ENCODE measurements at places on chromosomes 2 and 18. TPM values are rescaled to one million over a fixed set of nuclear protein-coding genes. Genes with fewer than 3 reads are reported as not detected.

PLB1 gene
- total RNA-seq = 0.63 TPM

PTPRN gene
- total RNA-seq = 0.07 TPM

DNA sequence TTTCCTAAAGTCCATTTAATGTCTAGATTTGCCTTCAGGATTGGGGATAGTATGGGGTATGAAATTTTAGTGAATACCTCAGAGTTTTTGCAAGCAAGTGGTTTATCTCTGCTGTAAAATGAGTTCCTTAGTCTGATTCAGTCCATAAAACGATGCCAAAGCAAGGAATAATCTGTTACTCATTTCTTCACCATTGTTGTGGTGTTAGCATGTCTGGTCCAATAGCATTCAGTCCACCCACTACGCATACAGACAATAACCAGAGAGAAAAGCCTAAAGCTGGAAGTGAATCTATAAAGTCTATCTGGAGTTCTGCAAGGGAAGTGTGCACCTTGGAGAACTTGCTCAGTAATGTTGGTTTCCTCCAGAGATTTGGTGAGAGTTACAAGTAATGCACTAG is 12.9 kb upstream of the DPP4 start:
- peaks cover 2% of the 10 kb centered on the region for H3K27me3 ChIP-seq
- H3K4me1 ChIP-seq = peaks cover 12% of the 10 kb centered on the region
- H3K36me3 ChIP-seq = no peaks in the 10 kb centered on the region
- H3K27ac ChIP-seq = no peak overlapping the region
- H3K4me3 ChIP-seq = no peak overlapping the region
- DNase-seq = no peak

GRCh38 chr2:46339676-46340459 is 42.7 kb downstream of the EPAS1 start:
- no peak overlapping the region for H3K4me3 ChIP-seq
- DNase-seq = no peak
- H3K27ac ChIP-seq = no peak overlapping the region
- peaks cover 17% of the 10 kb centered on the region for H3K4me1 ChIP-seq

DNA sequence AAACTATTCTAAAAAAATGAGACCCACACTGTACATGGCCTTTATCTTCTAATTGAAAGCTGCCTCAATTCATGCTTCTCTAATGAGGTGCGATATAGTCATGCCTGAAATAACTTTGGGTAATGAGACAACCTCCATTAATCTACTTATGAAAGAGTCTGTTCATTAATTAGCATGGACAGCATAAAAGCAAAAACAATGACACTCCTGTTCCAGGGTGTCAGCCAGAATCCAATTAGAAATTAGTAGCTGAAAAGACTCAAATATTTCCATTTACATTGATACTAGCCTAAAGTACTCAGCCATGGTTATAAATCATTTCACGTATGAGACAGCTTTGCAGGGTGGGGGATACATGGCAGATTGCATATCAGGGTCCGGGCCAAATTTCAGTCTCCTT is 288.7 kb downstream of the AKAIN1 start:
- DNase-seq = no peak
- H3K4me1 ChIP-seq = no peaks in the 10 kb centered on the region
- H3K36me3 ChIP-seq = no peaks in the 10 kb centered on the region

- H3K4me1 ChIP-seq = no peaks in the 10 kb centered on the region
- DNase-seq = no peak
- H3K27ac ChIP-seq = no peak overlapping the region
- H3K27me3 ChIP-seq = no peaks in the 10 kb centered on the region
- no peak overlapping the region for H3K4me3 ChIP-seq
- H3K36me3 ChIP-seq = no peaks in the 10 kb centered on the region
These were observed 267.9 kb upstream of the PIK3C3 start for GRCh38 chr18:41687138-41687537.

GRCh38 chr2:231373184-231373583 is 22.3 kb upstream of the B3GNT7 start:
- no peak for DNase-seq
- no peak overlapping the region for H3K27ac ChIP-seq
- no peaks in the 10 kb centered on the region for H3K36me3 ChIP-seq
- H3K4me1 ChIP-seq = no peaks in the 10 kb centered on the region
- H3K27me3 ChIP-seq = peaks cover 6% of the 10 kb centered on the region
- H3K4me3 ChIP-seq = no peak overlapping the region

GRCh38 chr2:188884046-188884445 is 90.1 kb upstream of the COL3A1 start:
- H3K27me3 ChIP-seq = no peaks in the 10 kb centered on the region
- no peaks in the 10 kb centered on the region for H3K36me3 ChIP-seq
- no peaks in the 10 kb centered on the region for H3K4me1 ChIP-seq
- no peak for DNase-seq
